ENCODE measurements at places on chromosomes 11 and 22. TPM values are rescaled to one million over a fixed set of nuclear protein-coding genes. Genes with fewer than 3 reads are reported as not detected.

Gene KCNC1
- total RNA-seq: not detected

Gene LRRC75B
- total RNA-seq: 1.3 TPM

Gene TECTA
- total RNA-seq: 0.17 TPM

Gene MIOX
- total RNA-seq: not detected

Gene RASSF10
- total RNA-seq: 3.4 TPM

Gene KDM4E
- not detected for total RNA-seq
